ENCODE measurements at places on chromosomes 3 and 15.

DNA sequence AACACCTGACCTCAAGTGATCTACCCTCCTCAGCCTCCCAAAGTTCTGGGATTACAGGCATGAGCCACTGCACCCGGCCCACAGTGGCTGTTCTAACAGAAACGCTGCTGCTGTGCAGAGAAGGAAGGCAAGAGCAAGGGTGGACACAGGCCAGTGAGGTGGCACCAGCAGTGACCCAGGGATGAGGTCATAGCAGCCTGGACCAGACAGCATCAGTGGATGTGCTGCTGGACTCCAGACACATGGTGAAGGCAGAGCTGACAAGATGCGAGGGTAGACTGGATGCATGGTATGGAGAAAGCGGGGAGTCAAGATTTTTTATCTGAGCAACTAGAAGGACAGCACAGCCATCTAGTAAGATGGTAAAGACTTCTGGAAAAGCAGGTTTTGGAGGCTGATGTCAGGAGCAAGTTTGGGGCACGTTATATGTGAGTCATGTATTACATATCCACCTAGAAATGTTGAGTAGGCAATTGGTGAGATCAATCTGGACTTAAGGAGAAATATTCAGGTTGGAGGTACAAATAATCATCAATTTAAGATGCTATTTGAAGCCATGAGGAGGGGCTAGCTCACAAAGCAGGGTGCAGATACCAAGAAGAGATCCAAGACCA, 22.1 kb upstream of the TJP1 start:
- H3K36me3 ChIP-seq: no peaks in the 10 kb centered on the region
- no peaks in the 10 kb centered on the region for H3K27me3 ChIP-seq
- no peak overlapping the region for H3K4me3 ChIP-seq

DNA sequence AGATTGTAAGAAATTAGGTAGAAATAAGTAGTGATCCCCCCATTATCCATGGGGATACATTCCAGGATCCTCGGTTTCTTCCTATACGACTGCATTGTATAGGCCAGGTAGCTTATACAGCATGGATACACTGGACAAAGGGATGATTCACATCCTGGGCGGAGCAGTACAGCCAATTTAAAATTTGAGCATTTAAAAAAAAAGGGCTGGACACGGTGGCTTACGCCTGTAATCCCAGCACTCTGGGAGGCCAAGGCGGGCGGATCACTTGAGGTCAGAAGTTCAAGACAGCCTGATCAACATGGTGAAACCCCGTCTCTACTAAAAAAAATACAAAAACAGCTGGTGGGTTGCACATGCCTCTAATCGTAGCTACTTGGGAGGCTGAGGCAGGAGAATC, 976 bp upstream of the ARGFX start:
- H3K27ac ChIP-seq: no peak overlapping the region
- H3K4me1 ChIP-seq: no peaks in the 10 kb centered on the region
- no peak for DNase-seq

DNA sequence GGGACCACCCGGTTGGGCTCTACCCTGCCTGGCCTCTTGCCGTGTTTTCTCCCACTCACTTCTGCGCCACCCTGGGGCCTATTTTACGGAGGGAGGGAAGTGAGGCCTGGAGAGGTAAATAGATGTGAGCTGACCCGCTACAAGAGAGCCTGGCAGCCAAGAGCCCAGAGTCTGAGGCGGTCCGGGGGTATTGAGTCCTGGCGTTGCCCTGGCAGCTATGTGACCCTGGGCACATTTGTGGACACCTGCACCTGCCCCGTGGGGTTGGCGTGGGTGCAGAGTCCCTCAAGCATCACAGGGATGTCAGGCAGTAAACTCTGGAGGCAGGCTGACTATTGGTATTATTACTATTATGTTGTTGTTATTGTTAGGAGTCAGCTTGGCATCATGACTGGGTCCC, 85.7 kb downstream of the FBLN2 start:
- no peaks in the 10 kb centered on the region for H3K27me3 ChIP-seq
- H3K4me1 ChIP-seq: no peaks in the 10 kb centered on the region
- no peaks in the 10 kb centered on the region for H3K36me3 ChIP-seq
- H3K27ac ChIP-seq: no peak overlapping the region

DNA sequence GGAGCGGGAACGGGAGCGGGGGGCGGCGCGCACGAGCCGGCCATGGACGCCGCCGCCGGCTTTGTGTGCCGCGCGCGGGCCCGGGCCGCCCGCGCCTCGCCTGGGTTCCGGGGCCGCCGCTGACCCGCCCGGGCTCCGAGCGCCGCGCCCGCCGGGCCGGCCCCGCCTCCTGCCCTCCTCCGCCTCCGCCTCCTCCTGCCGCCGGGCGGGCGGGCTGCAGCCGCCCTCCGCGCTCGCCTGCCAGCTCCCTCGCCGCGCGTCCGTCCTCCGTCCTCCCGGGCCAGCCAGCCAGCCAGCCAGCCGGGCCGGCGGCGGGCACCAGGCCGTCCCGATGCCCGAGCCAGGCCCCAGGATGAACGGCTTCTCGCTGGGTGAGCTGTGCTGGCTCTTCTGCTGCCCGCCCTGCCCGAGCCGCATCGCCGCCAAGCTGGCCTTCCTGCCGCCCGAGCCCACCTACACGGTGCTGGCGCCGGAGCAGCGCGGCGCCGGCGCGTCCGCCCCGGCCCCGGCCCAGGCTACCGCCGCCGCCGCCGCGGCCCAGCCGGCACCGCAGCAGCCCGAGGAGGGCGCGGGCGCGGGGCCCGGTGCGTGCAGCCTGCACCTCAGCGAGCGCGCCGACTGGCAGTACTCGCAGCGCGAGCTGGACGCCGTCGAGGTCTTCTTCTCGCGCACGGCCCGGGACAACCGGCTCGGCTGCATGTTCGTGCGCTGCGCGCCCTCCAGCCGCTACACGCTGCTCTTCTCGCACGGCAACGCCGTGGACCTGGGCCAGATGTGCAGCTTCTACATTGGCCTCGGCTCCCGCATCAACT, at the start of gene ABHD17C:
Gene ABHD17C (plus strand): TSS at position 212 of the 812 bp plus-strand sequence. CDS start 120 bp downstream, at position 332.
- H3K36me3 ChIP-seq: peaks cover 19% of the 10 kb centered on the region
- peak; percentile 76 for DNase-seq
- peaks cover 30% of the 10 kb centered on the region for H3K4me1 ChIP-seq
- H3K27ac ChIP-seq: peak within 1 kb of the TSS; percentile 69
- peak within 1 kb of the TSS; percentile 91 for H3K4me3 ChIP-seq

GRCh38 chr3:53845103-53845880, 927 bp downstream of the CHDH start:
- peak overlapping the region; percentile 46 for H3K4me3 ChIP-seq
- no peak for DNase-seq
- H3K36me3 ChIP-seq: no peaks in the 10 kb centered on the region
- H3K4me1 ChIP-seq: no peaks in the 10 kb centered on the region
- H3K27ac ChIP-seq: no peak overlapping the region

Measured in RWPE2 (cell line).